ENCODE measurements at places on chromosomes 11 and 22.

- no peak overlapping the region for H3K4me3 ChIP-seq
- H3K27me3 ChIP-seq, result peaks cover 12% of the 10 kb centered on the region
- peaks cover 3% of the 10 kb centered on the region for H3K4me1 ChIP-seq
- H3K36me3 ChIP-seq, result no peaks in the 10 kb centered on the region
- DNase-seq, result no peak
- no peak overlapping the region for H3K27ac ChIP-seq
Measured at GRCh38 chr11:68950270-68950669, 30.5 kb downstream of the MRGPRD start.

- no peaks in the 10 kb centered on the region for H3K27me3 ChIP-seq
- no peak overlapping the region for H3K27ac ChIP-seq
- H3K4me1 ChIP-seq, result peaks cover 14% of the 10 kb centered on the region
Measured at GRCh38 chr22:21623648-21623970, 6.2 kb downstream of the YDJC start.

DNA sequence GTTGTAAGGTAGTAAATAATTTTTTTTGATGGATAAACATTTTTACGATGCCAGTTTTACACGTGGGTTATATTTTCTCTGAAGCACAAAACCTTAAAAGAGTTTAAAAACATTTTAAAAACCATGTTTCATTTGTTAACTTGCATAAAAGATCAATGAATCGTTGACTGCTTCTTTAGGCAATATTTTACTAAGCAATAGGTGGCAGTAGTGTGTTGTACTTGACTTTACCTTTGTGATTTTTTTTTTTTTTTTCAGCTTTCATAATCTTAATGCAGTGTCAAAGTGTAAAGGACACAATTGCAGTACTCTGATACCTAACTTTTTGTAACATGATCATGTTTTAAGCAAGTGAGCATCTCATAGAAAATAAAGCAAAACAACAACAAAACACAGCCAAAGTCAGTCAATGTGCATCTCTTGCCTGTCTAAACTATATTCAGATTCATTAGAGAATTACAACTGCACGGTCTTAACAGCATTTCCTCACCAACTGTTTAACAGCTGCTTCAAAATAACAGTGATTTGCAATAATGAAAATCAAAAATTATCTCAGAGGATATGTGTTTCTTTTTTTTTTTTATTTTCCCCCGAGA is 27.7 kb downstream of the DNAJC24 start:
- no peaks in the 10 kb centered on the region for H3K4me1 ChIP-seq
- no peak for DNase-seq
- H3K27me3 ChIP-seq, result no peaks in the 10 kb centered on the region
- H3K36me3 ChIP-seq, result no peaks in the 10 kb centered on the region
- no peak overlapping the region for H3K27ac ChIP-seq

DNA sequence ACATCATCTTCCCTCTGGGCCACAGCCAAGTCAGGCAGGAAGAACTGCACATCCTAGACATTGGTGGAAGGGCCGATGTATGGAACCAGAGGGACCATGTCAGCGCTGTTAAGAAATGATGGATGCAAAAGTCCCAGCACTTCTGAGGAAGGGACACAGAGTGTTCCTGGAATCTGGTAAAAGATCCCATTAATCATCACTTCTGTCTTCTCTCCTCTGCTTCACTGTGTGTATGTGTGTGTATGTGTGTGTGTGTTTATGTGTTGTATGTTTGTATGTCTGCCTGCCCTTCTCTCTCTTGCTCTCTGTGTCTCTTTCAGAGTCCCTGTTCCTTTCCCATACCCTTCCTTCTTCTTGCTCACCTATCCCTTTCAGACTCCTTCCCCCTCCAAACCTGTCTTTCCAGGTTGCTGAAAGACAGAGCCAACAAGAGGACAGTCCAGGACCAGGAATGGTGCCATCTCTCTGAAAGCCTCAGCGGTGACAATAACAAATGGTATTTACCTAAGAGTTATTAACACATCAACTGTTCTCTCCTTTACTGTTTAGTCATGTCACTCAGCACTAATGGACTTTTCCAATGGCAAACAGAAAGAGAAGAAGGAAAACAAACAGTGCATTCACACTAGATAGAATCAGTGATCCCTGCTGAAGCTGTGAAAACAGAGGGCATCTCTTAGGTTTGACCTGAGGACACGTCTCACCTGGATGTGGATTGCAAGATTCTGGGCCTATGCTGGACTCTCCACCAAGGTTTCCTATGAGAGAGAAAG is 47.1 kb downstream of the EHF start:
- no peak for DNase-seq
- no peaks in the 10 kb centered on the region for H3K36me3 ChIP-seq
- H3K27me3 ChIP-seq, result no peaks in the 10 kb centered on the region
- H3K27ac ChIP-seq, result no peak overlapping the region
- H3K4me3 ChIP-seq, result no peak overlapping the region

DNA sequence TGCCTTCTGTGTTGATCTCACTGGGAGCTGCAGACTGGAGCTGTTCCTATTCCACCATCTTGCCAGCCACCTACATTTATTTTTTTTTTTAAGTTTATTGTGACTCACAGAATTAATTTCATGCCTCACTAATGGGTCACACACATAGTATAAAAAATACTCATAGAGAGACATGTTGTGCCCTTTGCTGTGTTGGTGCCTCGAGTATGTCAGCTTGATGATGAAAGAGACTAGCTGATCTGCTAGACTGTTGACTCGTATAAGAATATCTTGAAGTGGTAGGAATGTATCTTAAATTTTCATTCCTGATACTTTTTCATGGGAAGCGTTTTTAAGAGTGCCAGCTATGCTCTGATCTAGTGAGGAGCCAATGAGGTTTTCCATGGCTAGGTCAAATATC is 28.6 kb upstream of the AMPD3 start:
- H3K4me1 ChIP-seq, result peaks cover 2% of the 10 kb centered on the region
- H3K27me3 ChIP-seq, result no peaks in the 10 kb centered on the region
- H3K36me3 ChIP-seq, result no peaks in the 10 kb centered on the region
- DNase-seq, result no peak
- H3K27ac ChIP-seq, result no peak overlapping the region

DNA sequence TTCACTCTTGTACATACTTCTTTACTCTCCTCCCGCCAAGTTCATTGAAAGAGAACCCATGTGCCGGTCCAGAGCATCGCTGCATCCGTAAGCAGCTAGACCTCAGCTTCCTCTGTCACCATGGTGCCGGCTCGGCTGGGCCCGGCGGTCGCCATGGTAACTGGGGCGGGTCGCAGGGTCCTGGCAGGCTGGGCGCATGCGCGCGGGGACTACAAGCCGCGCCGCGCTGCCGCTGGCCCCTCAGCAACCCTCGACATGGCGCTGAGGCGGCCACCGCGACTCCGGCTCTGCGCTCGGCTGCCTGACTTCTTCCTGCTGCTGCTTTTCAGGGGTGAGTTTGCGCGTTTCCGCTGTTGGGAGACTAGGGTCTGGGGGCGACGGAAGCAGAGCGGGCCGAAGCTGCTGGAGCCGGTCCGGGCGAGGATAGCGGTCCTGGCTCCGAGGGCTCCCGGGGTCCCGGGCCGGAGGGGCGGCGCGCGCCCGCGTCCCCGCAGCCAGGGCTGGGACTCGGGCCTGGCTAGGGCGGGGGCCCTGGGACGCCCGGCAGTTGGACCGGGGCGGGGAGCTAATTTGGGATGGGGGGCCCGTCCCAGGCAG is at the start of gene JAM3:
Gene JAM3, plus strand, starts transcription at position 244 of the 597 bp plus-strand sequence. Its CDS starts 12 bp downstream, at position 256.
- no peaks in the 10 kb centered on the region for H3K4me1 ChIP-seq
- H3K4me3 ChIP-seq, result peak within 1 kb of the TSS; percentile 47
- DNase-seq, result peak; percentile 38
- H3K36me3 ChIP-seq, result no peaks in the 10 kb centered on the region

DNA sequence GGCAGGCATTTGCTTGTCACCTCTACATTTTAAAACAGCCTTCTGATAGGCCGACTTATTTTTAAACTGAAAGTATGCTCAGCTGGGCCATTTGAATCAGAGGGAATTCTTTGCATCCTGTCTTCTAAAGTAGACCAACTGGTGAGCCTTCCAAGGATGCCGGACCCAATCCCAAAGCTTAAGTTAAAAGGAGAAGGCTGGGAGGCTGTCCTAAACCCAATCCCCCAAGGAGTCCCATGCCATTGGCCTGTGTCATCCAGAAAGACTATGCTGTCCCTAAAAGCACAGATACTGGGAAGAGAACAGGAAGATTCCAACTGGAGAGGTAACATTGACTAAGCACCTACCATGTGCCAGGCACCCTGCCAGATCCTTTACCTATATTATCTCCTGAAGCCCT is 18.0 kb downstream of the TENM4 start:
- no peak overlapping the region for H3K27ac ChIP-seq
- H3K4me1 ChIP-seq, result peaks cover 38% of the 10 kb centered on the region
- H3K36me3 ChIP-seq, result peaks cover 4% of the 10 kb centered on the region
- H3K27me3 ChIP-seq, result no peaks in the 10 kb centered on the region
